ENCODE measurements at places on chromosomes 7 and 10.
A peak's percentile ranks its signal among the peaks of the same experiment; 100 is the strongest.

- DNase-seq = no peak
Measured at GRCh38 chr7:127039541-127039940, 213.2 kb downstream of the GRM8 start.

- DNase-seq = no peak
Measured at GRCh38 chr10:16779384-16779915, 37.8 kb downstream of the RSU1 start.

DNA sequence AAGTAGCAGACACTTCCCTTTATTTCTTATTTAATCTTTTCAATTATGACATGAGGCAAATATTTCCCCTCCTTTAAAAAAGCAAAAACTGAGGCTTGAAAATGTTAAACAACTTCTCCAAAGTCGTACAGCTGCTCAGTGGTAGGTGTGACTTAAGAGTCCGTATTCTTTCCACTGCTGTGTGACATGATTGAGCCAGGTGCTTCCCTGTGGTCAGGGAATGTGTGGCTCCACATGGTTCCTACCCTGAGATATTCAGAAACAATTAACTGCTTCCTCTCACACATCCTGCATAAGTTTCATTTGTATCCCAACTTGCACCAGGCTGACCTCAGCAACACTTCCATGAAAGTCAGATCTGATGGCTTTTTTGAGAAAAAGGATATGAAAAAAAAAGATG lies 13.6 kb downstream of the OPALIN start:
- no peak for DNase-seq

GRCh38 chr7:155362380-155363145 lies 64.9 kb downstream of the INSIG1 start:
- DNase-seq = no peak

GRCh38 chr7:105655067-105655466 lies 73.8 kb upstream of the EFCAB10 start:
- DNase-seq = no peak

GRCh38 chr7:18570890-18571478 lies 75.4 kb downstream of the HDAC9 start:
- DNase-seq = peak; percentile 63

DNA sequence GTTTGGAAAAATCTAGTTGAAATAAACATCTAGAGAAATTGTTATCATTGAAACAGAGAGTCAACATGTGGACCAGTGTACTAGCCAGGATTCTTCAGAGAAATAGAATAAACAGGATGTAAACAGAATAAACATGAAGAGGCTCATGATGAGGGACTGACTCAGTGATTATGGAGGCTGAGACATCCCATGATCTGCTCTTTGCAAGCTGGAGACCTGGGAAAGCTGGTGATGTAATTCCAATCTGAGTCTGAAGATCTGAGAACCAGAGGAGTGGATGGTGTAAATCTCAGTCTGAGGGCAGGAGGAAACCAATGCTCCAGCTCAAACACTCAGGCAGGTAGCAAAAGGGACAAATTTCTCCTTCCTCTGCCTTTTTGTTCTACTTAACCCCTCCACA lies 62.9 kb upstream of the FAM180A start:
- no peak for DNase-seq

DNA sequence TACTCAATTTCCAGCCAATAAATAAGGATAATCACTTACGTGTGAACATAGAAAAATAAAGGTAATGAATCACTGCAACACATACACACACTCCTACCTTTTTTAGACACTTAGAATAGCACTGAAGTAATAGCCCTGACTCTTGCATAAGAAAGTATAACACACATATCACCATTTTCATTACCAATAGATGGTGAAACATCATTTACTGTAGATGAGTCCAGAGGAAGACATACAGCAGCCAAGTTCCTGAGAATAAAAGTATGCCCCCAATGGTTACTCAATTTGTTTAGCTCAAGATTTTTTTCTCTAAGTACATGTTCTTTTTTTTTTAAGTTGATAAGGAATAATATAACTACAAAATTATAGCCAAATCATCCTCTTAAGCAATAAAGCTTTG lies 316.3 kb downstream of the PARD3 start:
- DNase-seq = no peak

DNA sequence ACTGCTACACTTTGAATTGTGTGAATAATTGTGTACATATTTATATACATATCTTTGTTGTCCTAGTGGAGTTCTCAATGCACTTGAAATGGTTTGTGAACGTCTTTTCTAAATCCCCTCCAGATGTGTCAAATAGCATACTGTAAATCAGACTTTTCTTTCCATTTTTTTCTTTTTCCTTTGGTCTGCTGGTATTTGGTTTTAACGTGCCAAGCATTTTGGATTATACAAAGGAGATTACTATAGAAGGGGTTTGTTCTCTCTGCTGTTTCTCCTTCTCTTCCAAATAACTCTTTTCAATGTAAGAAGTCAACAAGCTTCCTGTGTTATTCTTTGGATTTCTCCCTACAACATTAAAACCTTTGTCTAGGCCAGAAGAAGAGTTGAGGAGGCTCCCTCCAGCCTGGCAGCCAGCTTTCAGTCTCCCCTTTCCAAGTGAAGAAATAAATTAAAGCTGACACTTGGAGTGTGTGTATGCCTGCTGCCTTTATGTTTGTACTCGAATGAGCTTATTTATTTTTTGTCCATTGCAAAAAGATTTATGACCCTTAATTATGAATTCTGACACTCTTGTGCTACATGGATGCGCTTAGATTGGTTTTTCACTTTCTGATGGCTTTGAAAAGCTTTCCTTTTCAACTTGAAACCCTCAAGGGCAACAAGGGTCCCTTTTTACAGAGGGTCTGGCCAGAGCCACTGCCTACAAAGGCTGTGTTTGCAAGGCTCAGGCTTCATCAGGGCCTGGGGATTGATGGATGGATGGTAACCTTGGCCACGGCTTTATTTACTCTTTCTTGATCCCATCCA lies 107.8 kb downstream of the RAB18 start:
- no peak for DNase-seq

- DNase-seq = no peak
Measured at GRCh38 chr7:144110272-144110671, 889 bp downstream of the OR2A2 start.

Measured in PC-9 (cell line).